RCC 7860 (cell line): ENCODE measurements at places on chromosomes 16 and 17.
A peak's percentile ranks its signal among the peaks of the same experiment; 100 is the strongest.

GRCh38 chr17:3539881-3540540 lies 17.6 kb downstream of the TRPV3 start:
- DNase-seq: no peak

DNA sequence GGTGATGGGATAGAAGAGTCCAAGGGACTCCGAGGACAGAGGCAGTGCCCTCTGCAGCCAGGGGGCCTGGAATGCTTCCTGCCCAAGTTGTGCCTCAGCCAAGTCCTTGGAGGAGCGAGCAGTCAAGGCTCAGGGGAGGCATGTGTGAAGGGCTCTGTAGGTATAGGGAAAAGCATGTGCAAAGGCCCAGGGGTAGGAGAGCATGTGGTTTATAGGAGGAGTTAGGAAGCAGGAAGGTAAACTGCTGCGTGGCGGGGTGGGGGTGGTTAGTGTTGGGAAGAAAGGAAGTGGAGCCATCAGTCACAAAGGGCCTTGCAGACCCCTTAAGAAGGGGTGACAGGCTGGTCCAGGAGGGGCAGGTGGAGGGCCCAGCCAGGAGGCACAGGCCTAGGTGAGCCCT lies 7.2 kb downstream of the POLR3E start:
- DNase-seq: no peak

GRCh38 chr16:88430524-88431446 lies 22.3 kb upstream of the ZFPM1 start:
- no peak for DNase-seq

DNA sequence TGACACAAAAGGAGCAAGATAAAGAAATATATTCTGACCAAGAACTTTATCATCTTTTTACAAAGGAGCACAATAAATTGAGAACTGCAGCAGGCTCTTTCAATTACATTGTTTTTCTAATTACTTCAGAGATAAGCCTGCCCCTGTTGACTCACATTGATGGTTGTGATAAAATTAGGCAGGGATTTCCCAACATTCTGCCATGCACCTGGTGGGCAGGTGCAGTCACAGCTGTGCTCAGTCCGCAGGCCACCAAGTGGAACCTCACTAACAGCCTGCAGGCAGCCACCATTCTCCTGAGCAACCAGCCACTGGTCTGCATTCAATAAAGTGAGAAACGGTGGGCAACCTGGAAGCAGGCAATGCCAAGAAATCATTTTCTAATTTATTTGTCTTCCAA lies 5.1 kb downstream of the FANCA start:
- no peak for DNase-seq

DNA sequence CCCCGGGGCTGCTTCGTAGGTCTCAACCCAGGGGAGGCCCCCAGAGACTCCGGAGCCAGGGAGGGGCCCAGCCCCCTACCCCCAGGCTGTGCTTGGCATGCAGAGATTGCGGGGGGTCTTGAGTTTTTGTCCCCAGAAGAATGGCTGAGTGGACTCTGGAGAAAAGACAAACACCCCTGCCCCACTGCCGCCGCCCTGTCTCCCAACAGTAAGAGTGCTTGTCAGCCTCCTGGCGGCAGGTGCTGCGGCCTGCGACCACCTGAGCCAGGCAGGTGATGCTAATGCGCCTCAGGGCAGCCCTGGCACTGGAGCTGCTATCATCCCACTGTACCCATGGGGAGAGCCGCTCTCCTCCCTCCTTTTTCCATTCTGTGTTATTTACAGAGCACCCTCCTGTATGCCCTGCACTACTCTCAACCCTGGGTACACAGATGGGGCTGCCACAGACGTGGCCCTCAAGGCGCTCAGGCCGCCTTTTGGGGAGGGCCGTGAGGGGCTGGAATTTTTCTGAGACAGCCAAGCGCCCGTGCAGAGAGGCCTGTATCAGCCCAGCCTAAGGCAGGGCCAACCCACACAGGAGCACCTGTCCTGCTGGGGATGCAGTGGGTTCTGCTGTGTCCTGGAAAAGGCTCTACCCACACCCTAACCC lies 2.6 kb upstream of the IL17C start:
- DNase-seq: no peak

DNA sequence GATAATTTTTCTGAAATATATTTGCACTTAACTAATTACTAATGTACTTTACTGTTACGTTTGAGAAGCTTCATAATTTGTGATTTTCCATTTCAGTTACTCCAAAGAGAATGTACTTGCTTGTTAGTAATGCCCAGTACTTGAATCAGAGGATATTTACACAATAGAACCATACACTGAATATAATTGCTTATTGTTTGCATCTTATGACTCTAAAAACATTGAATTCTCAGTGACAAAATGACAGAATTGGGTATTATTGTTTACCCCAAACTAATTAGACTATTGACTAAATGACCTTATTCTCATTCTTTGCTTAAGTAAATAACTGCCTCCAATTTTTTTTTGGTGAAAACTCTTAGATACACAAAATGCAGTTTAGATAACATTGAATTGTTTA lies 8.9 kb downstream of the CCP110 start:
- no peak for DNase-seq

DNA sequence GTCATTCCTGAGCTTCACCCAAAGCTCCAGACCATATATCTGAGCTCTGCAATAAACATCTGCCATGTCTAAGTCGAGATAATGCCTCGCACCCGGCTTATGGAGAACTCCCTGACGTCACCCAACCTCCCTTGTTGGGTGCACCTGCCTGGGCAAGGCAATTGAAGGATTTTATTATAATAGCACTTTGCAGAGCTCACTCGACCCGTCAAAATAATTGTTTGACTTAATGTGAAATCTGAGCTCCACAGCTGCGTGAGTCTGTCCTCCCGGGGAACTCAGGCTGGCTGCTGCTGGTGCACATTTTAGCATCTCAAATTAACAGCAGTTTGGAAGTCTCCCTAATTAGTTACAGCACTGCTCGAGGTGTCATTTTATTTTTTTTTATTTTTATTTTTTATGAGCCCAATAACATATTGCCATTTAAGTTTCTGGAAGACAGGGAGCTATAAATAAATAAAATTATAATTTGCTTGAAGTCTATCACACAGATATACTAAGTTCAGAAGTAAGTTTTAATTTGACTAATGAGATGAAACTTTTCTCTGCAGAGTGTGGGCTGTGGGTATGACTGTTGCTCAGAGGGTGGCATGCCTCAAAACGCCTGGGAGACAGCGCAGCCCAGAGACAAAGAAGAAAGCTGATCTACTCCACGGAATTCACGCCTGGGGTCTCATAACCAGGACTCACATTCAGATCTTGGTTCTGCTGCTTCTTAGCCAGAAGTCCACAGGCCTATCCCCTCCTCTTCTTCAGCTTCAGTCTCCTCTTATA lies 401.4 kb upstream of the C16orf82 start:
- DNase-seq: no peak

- no peak for DNase-seq
Observed at GRCh38 chr17:42202696-42203095, 8.4 kb upstream of the GHDC start.

- DNase-seq: no peak
Observed at GRCh38 chr16:84054916-84055315, 12.3 kb upstream of the SLC38A8 start.

DNA sequence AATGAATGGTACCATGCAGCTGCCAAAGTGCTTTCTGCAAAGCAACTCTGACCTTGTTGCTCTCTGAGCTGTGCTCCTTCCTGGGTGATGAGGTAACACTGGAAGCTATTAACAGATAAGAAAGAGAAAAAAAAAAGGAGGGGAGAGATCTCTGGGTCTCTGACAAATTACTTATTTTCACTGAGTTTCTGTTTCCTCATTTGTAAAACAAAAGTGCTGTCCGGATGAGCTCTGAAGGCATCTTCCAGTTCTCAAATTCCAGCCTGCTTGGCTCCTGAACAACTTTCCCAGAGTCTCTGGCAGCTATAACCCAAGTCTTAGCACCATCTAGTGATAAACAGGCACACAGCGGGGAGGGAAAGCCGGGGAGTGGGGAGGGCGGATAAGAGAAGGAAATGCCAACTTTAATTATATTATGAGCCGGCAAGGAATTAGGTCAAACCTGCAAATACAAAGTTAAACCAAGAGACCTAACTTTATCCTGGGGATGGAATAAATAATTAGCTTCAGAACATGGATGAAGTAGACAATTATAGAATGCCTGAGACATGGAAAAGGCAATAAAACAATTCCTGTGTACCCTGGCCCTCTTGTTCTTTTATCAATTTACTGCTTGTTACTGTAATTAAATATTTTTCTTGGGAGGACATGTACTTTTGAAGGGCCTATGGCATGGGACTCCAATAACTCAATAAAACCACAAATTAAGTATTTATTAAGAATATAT lies 61.3 kb upstream of the KIFC3 start:
- peak; percentile 62 for DNase-seq

DNA sequence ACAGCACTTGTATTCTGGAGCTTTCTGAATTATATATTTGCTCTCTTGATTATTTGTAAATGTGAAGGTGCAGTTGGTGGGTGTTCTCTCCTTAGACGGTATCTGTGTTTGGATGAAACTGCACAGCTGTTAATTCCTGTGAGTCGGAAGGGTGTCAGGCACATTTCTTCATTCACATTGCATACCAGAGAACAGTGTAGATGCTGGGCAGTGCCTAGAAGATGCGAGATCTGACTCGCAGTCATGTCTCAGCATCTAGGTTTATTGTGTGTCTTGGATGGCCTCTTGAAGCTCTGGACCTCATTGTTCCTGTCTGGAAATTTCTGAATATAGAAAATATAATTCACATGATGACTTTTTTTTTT lies 61.2 kb downstream of the CLEC16A start:
- DNase-seq: peak; percentile 28

GRCh38 chr17:74893936-74894671 lies 671 bp upstream of the FADS6 start:
- no peak for DNase-seq

DNA sequence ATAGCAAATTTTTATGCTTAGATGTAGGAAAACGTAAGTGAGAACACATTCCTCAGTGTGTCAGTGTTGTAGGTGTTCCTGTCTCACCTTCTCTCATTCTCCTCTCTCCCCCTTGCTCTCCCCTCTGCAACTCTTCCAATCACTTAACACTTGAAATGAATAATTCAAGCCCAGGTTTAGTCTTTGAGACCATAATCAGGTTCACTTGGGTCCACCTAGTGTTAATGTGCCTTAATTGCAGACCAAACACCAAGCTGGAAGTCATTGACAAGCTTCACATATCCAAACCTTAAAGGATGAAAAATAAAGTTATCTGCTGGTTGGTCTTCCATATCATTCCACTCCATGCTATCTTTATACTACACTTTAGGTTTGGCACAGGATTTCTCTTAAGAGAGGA lies 37.0 kb downstream of the STXBP4 start:
- no peak for DNase-seq

DNA sequence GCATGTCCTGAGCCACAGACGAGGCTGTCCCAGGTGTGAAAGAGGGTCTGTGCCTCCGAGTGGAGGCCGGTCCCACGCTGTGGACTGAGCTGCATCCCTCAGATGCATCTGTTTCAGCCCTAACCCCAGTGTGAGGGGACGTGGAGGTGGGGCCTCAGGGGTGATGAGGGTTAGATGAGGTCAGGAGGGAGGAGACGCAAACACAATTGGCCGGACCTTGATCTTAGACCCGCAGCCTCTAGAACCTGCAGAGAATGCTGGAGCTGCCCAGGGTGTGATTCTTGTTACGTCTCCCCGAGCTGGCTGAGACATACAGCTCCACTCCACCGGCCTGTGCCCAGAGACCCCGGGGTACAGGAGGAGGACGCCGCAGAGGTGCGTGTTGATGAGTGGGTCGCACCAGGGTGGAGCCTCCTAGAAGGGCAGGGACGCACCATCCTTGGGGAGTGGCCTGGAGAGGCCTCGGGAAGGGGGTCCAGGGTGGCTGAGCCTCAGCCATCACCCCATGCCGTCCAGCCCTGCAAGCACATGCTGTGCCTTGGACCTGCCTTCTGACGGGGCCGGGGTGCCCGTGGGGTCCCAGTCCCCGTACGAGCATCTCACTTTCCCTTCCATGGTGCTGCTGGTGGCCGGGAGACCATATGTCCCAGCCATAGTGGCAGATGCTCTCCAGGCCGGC lies 16.6 kb upstream of the C1QTNF8 start:
- no peak for DNase-seq

GRCh38 chr16:26070302-26071100 lies 378.7 kb downstream of the HS3ST4 start:
- DNase-seq: no peak

GRCh38 chr16:59060207-59060606 lies 326.1 kb upstream of the GOT2 start:
- peak; percentile 60 for DNase-seq

DNA sequence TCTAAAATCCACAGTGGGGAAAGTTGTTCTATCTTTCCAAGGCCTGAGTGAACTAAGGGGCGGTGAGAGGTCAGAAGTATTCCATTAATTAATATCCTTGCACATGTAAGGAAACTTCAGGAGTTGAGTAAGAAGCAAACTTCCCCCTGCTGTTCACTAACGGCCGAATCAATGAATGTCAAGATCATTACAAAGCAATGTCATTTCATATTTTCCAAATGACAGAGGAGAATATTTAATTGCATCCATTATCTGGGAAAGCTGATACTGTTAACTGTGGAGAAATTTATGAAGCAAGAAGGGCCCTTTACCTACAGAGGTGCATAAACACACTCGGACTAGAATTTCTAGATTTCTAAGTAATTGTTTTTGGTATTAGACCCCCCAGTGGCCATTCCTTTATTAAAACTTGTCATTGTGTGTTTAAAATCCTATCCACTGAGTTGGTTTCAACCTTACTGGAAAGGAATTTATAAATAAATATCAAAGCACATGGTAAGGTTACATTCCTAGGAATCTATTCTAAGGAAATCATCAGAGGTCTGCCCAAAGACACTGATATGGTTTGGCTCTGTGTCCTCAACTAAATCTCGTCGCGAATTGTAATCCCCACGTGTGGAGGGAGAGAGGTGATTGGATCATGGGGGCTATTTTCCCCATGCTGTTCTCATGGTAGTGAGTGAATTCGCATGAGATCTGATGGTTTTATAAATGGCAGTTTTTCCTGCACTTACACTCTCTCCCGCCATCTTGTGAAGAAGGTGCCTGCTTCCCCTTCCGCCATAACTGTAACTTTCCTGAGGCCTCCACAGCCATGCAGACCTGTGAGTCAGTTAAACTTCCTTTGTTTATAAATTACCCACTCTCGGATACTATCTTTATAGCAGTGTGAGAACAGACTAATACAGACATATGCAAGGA lies 20.4 kb upstream of the SMURF2 start:
- DNase-seq: peak; percentile 45

DNA sequence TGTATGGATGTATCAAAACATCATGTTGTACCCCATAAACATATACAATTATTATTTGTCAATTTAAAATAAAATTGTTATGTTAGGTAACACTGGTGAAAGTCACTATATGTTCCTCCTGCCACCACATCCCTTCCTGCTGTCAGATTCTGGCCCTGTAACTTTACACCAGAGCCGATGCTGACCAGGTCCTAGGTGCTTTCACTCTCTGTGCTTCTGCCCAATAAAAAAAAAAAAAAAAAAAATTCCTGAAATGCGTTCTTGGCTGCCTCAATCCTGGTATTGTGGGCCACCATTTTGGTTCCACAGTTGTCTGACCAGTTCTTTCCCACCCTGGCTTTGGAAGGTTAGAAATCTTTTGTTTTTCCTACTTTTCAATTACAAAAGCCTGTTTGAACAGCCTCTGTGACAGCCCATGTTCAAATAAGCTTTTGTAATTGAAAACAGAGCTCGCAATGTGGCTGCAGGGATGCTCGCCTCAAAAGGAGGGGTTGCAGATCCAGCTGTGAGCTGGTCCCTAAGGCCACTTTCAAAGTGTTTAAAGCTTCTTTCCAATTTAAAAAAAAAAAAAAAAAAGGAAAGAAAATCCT lies 831.0 kb upstream of the EEF2KMT start:
- DNase-seq: no peak

GRCh38 chr17:8927395-8927794 lies 38.1 kb downstream of the PIK3R5 start:
- DNase-seq: no peak

- DNase-seq: no peak
Observed at GRCh38 chr17:6105649-6106007, 35.4 kb downstream of the WSCD1 start.
